ENCODE measurements at places on chromosomes 13 and 19. TPM values are rescaled to one million over a fixed set of nuclear protein-coding genes. Genes with fewer than 3 reads are reported as not detected.

DNA sequence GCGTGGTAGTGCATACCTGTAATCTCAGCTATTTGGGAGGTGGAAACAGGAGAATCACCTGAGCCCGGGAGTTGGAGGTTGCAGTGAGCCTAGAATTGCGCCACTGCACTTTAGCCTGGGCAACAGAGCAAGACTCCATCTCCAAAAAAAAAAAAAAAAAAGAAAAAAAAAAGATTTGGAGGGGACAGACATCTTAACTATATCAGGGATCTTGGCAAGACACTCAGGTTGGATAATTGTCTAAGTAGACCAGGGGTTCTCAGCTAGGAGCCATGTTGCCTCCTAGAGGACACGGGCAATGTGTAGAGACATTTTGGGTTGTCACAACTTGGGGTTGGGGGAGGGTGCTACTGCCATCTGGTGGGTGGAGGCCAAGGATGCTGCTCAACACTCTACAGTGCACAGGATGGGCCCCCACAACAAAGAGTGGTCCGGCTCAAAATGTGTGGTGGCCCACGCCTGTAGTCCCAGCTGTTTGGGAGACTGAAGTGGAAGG lies 1.9 kb upstream of the ZNF580 start:
- no peak for DNase-seq

DNA sequence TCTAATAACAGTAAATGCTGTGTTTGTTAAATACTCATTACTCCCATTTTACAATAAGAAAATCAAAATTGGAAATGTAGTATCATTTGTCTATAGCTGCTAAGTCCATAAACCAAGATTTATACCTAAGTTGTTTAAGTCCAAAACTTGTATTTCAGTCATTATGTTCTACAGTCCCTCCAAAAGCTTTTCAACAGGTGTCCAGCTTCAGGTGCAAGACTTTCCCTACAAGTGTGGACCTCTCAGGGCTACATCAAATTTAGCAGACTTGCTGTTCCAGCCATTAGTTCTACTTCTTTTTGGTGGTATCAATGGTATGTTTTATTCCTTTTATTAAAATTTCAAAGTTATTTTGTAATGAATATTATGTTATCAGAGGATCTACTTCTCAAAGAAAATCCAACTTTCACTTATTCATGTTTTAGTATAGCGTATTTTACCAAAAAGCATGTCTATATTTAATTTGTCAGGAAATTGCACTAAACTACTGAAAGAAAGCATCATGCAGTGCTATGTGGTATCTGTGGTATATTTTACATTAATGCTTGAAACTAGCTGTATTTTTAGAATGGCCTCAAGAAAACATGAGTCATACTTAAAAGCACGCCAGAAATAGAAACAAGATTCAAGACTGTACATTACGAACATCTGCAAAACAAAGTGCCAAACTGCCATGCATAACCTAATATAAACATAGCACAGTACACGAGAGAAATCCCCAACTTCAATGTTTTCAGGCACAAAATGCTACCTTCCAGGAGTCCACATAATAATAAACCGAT lies 44.5 kb downstream of the VWA8 start:
- no peak for DNase-seq

GRCh38 chr19:53432088-53432661 lies 391 bp downstream of the ZNF761 start:
- no peak for DNase-seq

The ZC3H13 gene
- 54.1 TPM for polyA plus RNA-seq

GRCh38 chr13:42073683-42074082 lies 25.2 kb downstream of the DGKH start:
- DNase-seq = no peak

GRCh38 chr13:78595495-78596398 lies 7.6 kb downstream of the POU4F1 start:
- DNase-seq = no peak

GRCh38 chr19:50713556-50714236 lies 5.9 kb downstream of the SHANK1 start:
- DNase-seq = no peak

The LGALS7B gene
- polyA plus RNA-seq = 1.4 TPM

The TMEM59L gene
- 4.1 TPM for polyA plus RNA-seq

DNA sequence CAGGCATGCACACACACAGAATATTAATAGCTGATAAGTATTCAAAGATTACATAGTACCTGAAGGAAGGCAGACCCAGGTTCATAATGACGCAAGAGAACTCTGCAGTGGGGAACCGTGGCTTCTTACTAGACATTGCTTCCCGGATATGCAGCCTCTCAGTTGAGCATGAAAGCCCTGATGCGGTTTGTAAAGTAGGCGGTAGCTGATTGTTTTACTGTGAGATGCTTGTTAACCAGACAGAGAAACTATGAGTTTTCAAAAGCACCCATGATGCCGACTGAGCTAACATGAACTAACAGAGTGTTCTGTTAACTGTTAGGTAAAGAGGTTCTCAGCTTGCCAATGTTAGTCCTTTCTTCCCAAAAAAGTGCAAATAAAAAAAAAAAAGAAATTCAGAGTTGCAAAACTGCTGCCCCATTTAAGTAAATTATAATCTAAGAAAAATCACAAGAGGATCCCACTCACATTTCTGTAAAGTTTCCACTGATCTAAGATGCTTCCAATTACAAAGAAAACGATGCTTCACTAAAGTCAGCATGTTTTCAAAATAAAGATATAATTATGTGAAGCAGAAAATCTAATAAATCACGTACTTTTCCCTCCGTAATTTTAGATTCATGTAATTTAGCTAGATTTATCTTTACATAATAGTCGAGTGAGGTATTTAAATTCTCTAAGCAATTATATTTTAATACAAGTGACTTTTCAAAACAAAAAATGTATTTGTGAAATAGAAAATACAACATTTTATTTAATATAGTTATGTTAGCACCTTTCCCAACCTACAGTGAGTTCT lies 2.2 kb downstream of the FLT1 start:
- no peak for DNase-seq

DNA sequence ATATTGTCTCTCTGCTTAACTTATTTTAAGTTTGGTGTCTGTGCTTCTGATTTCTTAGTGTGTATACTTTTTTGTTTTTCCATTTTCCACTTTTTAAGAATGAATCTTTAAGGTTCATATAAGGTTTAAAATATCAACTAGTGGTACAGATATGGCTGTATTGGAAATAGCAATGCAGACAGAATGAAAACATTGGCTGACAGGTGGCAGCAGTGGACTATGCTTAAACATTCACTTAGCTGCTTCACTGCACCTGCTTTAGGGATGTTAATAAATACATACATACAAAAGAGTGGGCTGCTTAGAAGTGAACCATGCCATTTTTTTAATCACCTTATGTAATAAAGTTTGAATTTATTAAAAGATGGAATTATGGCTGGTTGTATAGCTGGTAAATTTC lies 27.3 kb downstream of the TM9SF2 start:
- DNase-seq = no peak

GRCh38 chr13:111043575-111043982 lies 71.5 kb upstream of the ARHGEF7 start:
- no peak for DNase-seq
